ENCODE measurements at places on chromosomes 3 and 15.

DNA sequence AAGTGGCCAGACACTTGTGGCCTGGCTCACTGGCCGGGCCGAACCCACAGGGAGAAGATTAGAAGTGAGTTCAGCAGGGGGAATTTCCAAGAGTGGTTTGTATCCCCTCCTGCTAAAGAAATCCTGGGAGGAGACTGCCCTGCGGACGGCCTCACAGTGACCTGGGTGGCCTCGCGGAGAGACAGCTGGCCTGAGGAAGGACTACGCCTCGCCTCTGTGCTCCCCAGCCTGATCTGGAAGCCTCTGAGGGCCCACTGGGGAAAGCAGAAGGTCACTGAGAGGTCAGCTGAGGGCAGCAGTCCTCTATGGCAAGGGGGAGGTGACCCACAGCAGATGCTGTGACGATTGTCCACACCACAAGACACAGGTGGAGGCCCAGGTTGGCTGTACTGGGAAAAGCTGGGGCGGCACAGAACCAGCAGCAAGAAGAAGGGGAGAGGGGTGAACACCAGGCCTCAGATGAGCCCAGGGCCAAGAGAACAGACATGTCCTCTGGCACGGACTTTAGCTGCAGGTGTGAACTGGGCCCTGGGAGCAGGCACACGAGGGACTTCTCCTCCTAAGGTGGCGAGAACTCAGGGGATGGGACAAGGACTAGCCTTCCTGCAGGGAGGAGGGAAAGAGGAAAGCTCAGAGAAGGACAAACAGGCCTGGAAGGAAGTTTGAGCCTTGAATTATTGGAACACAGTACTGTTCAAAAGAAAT, 37.2 kb upstream of the DLG1 start:
- peak; percentile 54 for DNase-seq

DNA sequence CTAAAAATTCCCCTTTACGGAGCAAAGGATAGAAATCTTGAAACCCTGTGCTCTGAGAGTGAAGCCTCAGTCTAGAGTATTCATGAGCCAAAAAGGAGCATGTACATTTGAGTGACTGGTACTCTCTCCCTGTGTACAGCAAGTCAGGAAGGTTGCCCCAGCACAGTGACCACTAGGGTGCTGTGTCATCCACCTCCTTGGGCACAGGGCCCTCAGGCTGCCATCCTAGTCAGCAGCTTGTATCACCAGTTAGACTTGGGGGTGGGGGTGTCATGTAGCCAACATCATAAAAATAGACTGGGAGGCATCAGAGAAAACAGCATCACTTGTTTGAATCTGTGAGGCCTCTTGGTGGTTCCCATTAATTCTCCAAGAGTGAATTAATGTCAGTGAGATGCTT, 12.0 kb downstream of the NME9 start:
- no peak for DNase-seq

- DNase-seq, result no peak
Measured at GRCh38 chr3:13671482-13672233, 122.7 kb downstream of the FBLN2 start.

GRCh38 chr15:60616628-60617027, 137.7 kb upstream of the ICE2 start:
- no peak for DNase-seq

DNA sequence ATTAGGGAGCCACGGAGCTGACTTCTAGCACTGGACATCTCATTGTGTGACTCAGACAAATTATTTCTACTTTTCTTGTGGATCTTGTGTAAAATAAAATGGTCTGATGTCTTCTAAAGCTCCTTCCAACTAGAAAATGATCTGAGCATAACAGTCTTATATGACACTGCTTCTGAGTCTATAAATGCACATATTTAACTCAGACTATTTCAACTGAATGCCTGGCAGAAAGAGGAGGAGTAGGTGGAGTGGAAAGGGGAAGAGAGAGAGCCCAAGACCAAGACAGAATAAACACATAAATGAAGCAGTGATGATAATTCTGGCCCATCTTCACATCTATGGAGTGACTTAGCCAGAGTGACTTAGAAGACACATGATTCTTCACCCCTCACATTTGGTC, 162.3 kb upstream of the PDZRN3 start:
- no peak for DNase-seq

- no peak for DNase-seq
Measured at GRCh38 chr15:54256190-54256589, 277.9 kb downstream of the UNC13C start.

- no peak for DNase-seq
Measured at GRCh38 chr15:69092159-69092558, 68.3 kb upstream of the GLCE start.

DNA sequence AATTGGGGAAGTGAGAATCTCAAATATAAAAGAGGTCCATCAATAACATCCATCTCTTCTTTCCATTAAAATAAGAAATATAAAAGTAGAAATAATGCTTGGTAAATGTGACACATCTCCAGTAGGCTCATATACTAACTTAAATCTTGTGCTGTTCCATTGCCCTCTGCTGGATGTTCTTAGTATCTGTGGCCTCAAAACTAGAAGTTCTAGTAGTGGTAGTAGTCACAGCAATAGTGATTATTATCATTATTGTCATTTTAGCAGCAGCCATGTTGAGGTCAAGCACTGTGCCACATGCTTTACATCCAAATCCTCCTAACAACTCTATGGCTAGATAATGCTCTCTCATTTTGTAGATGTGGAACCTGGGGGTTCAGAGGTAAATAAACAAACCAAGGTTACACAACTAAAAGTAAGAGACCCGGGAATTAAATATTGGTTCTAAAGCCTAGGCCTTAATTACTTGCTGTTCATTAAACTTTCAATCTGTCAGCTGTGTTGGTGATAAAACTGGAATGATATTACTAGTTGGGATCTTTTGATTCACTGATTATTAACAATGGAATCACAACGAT, 20.2 kb upstream of the BTLA start:
- no peak for DNase-seq

GRCh38 chr3:178097576-178097975, 438.7 kb upstream of the KCNMB2 start:
- no peak for DNase-seq

DNA sequence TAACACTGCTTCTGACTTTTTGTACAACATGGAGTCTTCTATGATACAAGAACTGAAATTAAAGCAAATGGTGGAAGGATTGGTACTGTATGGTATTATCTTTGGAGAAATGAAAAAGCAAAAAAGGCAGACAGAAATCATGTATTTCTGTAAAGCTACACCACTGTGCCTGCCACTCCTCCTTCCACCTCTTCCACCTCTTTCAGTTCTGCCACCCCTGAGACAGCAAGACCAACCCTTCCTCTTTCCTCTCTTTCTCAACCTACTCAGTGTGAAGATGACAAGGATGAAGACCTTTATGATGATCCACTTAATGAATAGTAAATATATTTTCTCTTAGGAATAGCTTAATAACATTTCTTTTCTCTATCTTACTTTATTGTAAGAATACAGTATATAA, 57.0 kb downstream of the CD200 start:
- no peak for DNase-seq

GRCh38 chr15:31296646-31297574, 29.7 kb upstream of the KLF13 start:
- peak; percentile 29 for DNase-seq

GRCh38 chr3:197292083-197292646, 6.2 kb downstream of the DLG1 start:
- no peak for DNase-seq

DNA sequence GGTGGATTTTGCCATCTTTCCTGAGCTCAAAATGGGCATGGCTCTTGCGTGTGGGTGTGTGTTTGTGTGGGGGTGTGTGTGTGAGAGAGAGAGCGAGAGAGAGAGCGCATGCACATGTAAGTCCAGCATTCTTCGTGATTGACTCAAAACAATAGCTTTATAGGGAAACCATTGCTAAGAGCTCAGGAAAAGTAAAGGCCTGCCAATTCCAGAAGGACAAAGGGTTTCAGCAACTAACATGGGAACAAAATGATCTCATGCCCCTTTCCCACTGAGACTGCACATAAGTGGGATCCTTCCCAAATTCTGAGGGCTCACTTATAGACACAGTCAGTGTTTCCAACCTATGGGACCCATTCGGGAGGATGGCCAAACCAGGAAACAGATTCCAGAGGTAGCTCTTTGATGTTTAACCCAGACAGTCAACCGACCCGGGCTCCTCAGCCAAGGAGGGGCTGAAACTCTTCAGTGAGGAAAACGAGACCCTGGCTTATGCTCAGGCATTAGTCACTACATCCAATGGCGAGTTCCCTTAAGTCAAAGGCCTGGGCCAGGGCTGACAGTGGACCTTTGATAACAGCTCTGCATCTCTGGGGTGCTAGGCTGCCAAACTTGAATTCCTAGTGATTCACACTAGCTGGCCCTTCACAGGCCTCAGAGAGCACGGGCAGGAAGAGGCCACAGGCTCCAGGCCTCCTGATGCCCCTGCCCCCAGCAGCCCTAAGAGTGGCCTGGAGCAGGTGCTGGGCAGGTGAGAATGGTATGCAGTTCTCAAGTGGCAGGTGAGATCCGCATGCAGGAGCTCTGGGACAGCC, 305.0 kb upstream of the C2CD4B start:
- no peak for DNase-seq

DNA sequence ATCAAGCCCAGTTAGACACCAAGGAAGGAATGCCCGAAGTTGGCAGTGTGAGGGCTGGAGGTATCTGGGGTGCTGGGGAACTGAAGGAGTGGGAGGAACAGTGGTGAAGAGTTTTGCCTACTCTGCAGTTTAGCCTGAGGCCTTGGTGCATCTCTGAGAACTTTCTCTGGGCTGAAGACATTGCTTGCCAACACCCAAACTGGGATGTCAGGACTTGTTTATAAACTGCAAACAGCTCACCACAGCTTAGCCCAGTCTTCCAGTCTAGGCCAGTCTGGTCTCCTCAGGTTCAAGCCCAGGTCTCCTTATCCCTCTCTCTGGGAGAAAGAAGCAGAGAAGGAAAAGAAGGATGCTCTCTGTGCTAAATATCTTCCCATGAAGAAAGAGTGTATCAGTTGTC, 68.0 kb upstream of the BOC start:
- no peak for DNase-seq

DNA sequence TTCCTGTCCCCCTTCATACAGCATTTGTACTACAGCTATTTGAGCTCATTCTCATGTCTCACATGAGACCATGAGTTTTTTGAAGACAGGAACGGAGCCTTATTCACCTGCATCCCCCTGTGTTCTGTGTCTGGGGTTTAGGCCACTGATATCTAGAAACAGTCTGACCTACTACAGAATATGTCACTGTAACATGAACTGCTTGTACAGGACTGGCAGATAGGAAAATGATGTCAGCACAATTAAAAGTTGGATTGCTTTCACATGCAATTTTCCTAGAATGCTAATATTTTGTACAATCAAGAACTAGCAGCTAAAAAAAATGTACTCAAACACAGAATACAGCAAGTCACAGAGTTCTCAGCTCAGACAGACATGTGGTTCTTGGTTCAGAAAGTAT, 90.8 kb upstream of the FGF12 start:
- no peak for DNase-seq

- no peak for DNase-seq
Measured at GRCh38 chr15:81865850-81866537, 179.8 kb downstream of the MEX3B start.

DNA sequence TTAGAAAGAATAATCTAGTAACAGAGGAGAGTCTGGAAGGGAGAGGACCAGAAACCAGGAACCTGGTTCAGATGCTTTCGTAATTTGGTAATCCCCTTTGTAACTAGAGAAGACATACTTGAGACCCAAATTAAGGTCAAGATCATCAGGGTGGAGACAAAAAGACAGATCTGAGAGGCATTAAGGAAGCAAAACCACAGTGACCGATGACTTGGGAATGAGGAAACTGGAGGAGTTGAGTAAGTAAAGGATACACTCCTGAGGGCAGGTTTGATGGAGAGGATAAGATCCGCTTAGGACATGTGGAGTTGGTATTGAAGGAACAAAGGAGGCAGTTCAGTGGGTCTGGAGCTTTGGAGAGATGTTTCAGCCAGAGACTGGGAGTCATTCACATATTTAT, 23.6 kb upstream of the BCL2A1 start:
- no peak for DNase-seq

DNA sequence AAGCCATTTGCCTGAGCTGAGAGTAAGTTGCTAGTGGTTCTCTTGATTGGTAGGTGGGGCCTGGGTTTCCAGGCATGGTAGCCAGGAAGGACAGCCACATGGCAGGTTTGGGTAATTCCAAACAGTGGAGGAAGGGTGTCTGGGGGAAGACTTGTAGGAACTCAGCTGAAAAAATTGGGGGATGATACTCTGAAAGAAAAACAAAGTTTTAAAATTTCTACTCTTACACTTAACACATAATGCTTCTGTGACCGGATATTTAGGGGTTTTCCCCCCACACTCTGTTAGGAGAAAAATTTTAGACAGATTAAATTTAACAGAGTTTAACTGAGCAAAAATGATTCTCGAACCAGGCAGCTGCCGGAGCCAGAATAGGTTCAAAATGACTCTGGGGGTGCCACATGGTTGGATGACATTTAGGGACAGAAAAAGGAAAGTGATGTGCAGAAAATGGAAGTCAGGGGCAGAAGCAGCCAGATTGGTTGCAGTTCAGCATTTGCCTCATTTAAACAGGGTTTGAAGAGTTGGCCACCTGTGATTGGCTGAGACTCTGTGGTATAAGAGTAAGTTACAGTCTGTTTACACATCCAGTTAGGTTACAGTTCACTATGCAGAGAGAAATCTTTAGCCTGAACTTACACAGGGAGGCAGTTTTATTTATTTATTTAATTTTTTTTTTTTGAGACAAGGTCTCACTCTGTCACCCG, 8.1 kb downstream of the B2M start:
- DNase-seq, result no peak

DNA sequence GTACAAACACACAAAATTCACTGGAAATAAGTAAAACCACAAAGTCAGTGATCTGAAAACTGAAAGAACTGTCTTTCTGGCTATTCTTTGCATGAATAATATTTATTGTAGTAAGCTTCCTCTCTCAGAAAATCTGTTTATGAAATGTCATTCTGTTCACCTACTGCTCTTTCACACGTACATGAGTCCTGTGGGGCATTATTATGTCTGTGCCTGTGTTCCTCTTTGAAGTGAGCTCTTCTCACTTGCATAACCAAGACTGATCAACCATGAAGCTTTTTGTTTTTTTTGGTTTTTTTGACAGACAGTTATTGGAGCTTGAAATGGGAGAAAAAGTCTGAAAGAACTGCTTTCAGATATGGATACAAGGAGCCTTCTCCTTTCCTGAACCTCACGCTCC, 195.8 kb downstream of the PLCH1 start:
- DNase-seq, result no peak

GRCh38 chr15:35740761-35741160, 194.8 kb upstream of the DPH6 start:
- no peak for DNase-seq

GRCh38 chr3:153072856-153073255, 89.2 kb upstream of the RAP2B start:
- no peak for DNase-seq

DNA sequence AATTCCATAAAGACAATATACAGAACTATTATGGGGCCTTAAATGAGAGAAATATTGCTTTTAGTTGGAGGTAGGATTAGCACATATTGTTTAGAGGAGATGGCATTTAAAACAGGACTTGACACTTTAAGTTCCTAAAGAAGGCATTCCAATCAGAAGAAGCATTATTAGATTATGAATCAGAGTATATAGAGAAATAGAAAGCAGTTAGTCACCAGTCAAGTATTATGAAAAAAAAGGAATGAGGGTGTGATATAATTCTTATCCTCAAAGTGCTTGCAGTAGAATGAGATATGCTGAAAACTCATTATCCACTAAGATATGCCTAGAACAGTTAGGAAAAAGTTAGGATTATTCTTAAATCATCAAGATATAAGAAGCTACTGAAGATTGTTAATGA, 456.2 kb downstream of the ZNF385D start:
- DNase-seq, result no peak
